ENCODE measurements at places on chromosomes 11 and 22.

GRCh38 chr11:117075186-117075585 is 23.0 kb downstream of the SIK3 start:
- no peak for DNase-seq

- DNase-seq = no peak
These were observed 3.8 kb downstream of the CSNK1E start for GRCh38 chr22:38313384-38313955.

DNA sequence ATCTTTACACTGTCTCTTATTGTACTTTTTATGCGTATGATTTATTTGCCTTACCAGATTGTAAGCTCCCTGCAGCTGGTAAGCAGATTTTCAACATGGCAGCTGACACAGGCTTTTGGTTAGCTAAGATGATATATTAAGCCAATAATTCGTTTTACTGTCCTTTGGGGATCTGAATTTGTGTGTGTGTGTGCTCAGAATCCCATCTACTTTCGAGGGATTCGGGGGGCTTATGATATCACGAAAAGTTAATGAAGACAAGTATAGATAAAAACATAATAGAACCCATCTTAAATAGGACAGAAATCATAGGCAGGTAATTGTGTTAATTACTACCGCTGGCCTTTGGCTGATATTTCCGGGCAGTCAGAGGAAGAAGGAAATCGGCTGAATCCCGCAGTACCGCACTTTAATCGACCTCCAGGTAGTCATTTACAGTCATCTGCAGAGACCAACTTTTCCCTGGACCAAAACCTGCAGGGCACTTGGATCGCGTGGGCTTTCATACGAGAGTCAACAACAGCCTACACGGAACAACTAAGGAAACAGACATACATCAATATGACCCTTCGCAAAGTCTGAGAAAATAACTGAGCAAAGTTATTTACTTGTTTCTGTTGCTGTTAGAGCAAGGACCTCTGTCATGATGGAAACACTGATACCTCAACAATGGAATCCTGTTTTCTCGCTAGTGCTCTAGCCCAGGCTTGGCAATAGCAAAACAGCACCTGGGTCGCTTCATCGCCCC is 802 bp downstream of the KBTBD3 start:
- DNase-seq = no peak

- DNase-seq = no peak
These were observed 11.3 kb downstream of the P2RY2 start for GRCh38 chr11:73229321-73229895.

- DNase-seq = no peak
These were observed 55.0 kb downstream of the TRAF6 start for GRCh38 chr11:36454941-36455631.

DNA sequence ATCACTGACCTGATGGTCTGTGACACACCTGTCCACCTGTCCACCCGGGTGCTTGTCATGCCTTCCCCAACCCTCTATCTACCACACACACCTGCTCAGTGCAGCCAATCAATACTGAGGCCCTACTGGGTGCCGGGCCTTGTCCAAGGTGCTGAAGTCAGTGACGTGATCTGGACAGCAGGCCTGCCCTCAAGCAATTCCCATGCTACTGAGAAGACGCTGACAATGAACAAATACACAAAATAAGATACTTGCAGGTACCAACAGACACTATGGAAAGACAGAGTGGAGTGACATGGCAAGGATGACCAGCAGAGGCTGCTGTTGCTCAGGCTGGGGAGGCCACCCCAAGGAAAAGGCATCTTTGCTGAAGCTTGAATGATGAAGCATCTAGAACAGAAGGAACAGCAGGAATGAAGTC is 21.2 kb downstream of the PLAAT3 start:
- no peak for DNase-seq

- no peak for DNase-seq
These were observed 45.3 kb upstream of the PPARA start for GRCh38 chr22:46104881-46105493.

DNA sequence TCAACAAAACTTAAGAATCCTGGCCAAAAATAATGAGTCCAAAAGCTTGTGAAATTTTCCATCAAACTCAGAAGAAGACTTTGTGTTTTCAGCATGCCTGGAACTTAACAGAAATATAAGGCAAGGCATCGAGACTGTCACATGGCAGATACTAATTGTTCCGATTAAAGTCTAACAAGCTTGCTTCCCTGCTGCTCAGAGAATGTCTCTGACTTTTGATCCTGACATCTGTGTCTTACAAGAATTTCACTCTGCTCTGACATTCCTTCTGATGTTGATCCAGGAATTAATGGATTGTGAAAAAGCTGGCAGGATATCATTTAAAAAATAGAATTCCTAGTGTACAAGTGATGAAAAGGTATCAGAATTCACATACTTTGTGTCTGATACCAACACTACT is 170.2 kb downstream of the DCDC1 start:
- no peak for DNase-seq

GRCh38 chr11:121018746-121019145 is 5.2 kb upstream of the TBCEL start:
- DNase-seq = no peak

GRCh38 chr11:93166194-93166593 is 31.6 kb downstream of the SLC36A4 start:
- no peak for DNase-seq

DNA sequence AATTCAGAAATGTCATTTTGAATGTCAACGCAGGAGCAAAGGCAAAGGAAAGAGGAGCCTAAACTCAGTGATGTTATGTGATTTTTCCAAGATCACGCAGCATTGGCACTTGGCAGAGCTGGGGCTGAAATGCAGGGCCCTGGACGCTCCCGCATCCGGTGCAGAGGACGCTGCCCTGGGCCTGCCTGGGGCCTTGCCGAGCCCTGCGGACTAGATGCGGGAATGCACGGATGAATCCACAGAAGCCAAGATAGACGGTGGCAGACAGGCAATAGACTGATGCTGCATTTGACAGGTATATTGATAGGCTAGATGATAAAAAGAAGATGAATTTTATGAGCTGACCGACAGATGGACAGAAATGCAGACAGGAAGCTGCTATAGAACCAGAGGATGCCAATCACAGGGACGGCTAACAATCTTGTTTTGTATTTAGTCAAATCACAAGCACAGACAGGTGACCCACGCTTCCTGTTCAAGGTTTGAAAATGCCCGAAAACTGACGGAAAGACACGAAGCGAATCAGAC is 696 bp upstream of the MARK2 start:
- DNase-seq = no peak

- no peak for DNase-seq
These were observed 11.6 kb downstream of the TRIM21 start for GRCh38 chr11:4381901-4382300.

DNA sequence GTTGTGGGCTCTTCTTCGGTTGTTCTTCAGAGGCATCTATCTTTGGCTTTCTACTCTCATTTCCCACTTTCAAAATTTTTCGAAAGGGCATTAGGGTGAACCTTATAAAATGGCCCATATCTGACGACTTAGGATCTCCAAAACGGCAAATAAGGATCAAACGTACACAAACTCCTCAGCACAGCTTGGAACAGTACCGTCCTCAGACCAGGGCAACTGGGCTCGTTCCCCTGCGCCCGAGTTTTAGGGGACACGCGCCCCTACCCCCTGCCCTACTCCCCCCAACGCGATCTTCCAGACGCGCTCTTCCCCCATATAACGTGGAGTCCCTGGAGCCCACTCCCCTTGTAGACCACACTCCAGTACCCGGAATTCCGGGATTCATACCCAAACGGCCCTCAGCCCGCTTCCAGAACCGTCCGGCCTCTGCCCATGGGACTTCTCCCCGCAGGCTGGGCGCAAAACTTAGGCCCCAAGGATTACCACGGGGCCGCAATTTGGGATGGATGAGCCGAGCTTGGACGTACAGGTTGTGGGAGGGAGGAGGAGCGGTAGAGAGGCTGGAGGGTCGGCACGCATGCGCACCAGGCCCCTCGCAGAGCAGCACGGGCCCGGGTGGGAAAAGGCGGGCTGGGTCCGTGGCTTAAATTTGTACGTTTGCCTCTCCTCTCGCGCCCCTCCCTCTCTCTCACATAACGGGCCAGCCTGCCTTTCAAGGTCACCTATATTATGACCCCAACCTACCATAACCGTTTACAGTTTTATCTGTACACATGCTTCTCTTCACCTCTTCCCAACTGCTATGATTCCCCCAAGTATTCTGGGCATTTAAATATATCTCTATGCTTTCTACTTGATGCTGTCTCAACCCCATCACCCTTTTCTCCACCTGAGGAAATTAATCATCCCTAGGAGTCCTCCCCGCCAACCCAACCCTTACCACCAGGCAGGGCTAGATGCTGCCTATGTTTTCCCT is 3.4 kb downstream of the CCDC89 start:
- DNase-seq = peak; percentile 5

- DNase-seq = no peak
These were observed 398.5 kb downstream of the TBC1D22A start for GRCh38 chr22:47160781-47161520.

- no peak for DNase-seq
These were observed 4.0 kb upstream of the CYTH4 start for GRCh38 chr22:37278261-37278660.

- no peak for DNase-seq
These were observed 3.1 kb downstream of the CDC42EP1 start for GRCh38 chr22:37563153-37564081.

DNA sequence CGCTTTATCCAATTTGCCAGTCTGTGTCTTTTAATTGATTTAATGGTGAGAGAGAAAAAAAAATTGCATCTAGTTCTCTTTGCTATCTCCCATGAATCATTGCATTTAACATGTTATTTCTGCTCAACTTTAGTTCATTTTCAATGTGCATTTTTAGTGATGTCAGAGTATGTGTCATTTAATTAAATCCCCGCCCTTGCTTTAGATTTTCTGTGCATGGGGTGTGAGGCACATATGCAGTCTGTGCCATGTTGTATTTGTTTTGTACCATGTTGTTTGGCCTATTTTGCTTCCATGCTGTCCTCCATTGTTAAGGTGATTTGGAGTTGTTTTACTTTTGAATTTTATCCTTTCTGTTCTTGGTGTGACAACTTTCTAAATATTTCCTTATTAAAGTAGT is 8.3 kb upstream of the NCR3LG1 start:
- no peak for DNase-seq

- no peak for DNase-seq
These were observed 22.1 kb upstream of the XKR3 start for GRCh38 chr22:16847271-16847670.

GRCh38 chr11:35323076-35323868 is 96.1 kb downstream of the SLC1A2 start:
- DNase-seq = no peak

- no peak for DNase-seq
These were observed 46.2 kb downstream of the FAM83F start for GRCh38 chr22:40040927-40041326.

GRCh38 chr11:39571081-39571480 is 1888.4 kb downstream of the LRRC4C start:
- no peak for DNase-seq

- DNase-seq = no peak
These were observed 35.0 kb downstream of the TPST2 start for GRCh38 chr22:26554956-26555355.

GRCh38 chr11:33747979-33748378 is 11.8 kb upstream of the CD59 start:
- no peak for DNase-seq

DNA sequence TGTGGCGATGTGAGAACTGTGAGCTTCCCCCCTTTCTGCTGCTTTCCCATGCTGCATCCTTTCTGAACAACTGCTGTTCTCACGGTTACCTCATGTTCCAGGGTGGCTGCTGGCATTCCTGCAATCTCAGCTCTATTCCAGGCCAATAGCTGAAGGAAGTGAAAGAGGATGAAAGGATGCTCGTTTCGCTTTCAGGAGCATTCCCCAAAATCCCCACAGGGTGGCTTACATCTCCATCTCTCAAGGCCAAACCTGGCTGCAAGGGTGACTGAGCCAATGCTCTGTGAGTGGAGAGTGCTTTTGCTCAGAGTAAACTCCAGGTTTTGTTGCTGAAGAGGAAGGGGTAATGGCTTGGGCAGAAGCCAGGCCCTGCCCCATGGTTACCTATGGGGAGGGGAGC is 848.2 kb downstream of the BRD1 start:
- no peak for DNase-seq

GRCh38 chr11:105673089-105673488 is 63.2 kb downstream of the GRIA4 start:
- no peak for DNase-seq

DNA sequence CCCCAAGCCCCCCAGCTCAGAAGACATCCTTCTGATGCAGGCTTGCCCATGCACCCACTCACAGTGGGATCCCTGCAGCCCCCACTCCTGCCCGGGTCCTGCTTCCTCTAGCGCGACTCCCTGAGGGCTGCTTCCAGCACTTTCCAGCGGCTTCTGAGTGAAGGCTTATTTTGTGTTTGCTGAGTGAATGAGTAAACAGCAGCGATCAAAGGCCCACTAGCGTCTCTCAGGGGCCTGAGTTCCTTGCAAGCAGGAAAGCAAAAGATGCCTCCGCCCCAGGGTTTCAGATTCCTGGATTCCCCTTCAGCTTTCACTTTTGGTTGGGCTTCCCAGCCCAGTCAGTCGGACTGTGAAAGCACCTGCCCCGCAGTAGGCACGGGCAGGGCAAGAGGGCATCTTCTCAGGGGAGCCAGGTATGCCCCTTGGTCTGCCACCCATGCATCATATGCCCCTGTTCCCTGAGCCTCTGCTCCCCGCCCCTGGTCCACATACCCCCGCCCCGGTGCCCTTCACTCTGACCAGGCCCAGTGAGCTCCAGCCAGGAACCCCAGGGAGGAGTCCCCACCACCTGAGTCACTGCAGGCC is 9.2 kb downstream of the FADD start:
- no peak for DNase-seq

DNA sequence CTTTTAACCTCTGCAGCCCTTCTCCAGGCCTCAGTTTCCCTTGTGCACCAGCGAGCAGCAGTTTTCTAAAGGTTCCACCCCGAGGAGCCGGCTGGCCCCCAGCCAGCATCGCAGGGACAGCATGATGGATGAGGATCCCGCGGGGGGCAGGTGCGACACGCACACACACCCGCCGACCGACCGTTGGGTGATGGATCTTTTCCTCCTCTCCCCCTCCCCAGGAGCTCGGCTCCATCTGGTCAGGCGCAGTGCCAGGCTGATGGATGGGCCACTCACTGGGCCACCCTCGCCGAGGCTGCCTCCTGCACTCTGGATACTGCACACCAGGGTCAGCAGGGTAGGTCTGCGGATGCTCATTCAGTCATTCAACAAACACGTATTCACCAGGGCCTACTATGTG is 12.8 kb upstream of the CABP7 start:
- no peak for DNase-seq

DNA sequence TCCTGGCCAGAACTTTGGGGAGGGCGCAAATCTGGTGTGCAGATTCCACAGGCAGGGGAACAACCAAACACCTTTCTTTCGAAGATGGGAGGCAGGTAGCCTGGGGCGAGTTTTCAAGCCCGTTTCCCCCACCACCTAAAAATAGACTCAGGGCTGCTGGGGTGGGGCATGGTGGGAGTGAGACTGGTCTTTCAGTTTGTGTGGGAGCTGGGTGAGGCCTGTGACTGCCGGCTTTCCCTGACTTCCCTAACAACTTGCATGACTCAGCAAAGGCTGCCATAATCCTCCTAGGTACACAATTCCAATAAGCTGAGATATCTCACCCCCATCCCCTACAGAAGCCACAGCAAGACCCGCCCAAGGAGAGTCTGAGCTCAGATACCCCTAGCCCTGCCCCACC is 4.3 kb upstream of the OR5B12 start:
- no peak for DNase-seq

- DNase-seq = no peak
These were observed 112.6 kb downstream of the ST3GAL4 start for GRCh38 chr11:126468102-126468521.

- DNase-seq = no peak
These were observed 2.8 kb upstream of the OR51M1 start for GRCh38 chr11:5380740-5381342.

- no peak for DNase-seq
These were observed 76.8 kb upstream of the PARVG start for GRCh38 chr22:44103735-44104480.

- DNase-seq = no peak
These were observed 72.8 kb upstream of the CCND1 start for GRCh38 chr11:69567951-69568808.
